Cardiac septum (tissue), 1 donor: ENCODE measurements at places on chromosomes 3 and 15. TPM values are rescaled to one million over a fixed set of nuclear protein-coding genes. Genes with fewer than 3 reads are reported as not detected.

- DNase-seq = no peak
Measured at GRCh38 chr15:33699691-33700447, 268.4 kb upstream of the CHRM5 start.

DNA sequence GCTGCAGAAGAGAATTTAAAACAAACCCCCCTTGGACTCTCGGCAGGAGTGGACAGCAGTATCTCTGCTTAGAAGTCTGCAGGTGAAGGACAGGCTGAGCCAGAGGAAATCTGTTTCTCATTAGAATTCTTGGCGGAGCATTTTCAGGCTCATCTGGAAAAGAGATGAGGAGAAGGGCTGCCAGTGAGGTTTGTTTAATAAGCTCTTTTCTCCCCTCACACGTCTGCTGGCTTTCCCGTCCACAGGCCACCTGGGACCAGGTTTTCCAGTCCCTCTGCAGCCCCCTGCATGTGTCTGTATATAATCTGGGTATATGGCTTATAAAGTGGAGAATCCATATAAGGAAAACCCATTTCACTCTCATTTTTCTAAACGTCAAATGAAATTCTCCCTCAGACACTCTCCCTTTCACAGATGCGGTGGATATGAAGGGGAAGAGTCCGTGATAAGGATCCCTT lies 155.4 kb upstream of the TPM1 start:
- DNase-seq = no peak

DNA sequence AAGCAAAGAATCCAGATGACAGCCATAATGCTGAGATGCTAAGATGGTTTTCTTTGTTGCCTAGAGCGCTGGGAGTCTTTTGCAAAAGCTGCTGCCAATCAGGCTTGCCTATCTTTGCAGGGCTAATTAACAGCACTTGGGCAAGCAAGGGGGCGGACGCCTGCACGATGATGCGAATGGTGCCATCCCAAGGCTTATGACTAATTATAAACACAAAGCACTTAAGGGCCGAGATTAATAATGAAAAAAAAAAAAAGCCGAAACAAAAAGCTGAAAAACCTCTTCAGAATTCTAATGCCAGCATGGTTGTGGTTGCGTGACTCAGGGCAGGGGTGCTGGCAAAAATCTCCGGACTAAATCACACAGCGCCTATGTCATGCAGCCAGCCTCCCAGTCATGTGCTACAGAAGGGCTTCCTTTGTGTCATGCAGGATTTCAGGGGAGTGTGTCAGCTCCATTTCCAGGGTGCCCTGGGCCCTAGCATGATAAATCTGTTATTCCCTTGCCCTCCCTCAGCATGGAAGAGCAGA lies 185.0 kb upstream of the ANKRD28 start:
- DNase-seq = no peak

The ITIH1 gene
- total RNA-seq = 0.35 TPM

DNA sequence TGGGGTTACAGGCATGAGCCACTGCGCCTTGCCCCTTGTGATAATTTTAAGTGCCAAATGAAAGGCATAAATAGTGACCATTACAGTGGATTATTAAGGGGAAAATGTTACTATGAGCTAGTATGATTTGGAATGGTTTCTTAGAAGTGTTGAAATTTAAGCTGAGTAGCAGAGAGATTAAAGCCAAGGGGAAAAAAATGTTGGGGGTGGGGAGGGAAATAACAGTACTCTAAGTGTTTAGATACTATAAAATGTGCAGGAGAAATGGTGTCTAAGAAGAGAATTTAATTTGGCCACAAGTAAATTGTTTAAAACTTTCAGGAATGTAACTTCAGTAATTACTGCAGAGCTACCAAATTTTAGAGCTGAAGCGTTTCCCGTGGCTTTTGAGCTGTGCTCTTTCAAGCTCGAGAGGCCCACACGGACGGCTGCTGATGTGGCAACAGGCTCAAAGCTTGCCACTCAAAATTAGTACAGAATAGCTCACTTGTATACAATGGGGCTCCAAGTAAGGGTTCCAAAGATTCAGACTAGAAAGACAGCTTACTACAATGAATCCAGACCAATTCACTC lies 23.9 kb upstream of the SLC12A8 start:
- DNase-seq = no peak

- DNase-seq = no peak
Measured at GRCh38 chr3:160331127-160331937, 67.7 kb downstream of the IFT80 start.

The MAP1A gene
- total RNA-seq = 182 TPM

DNA sequence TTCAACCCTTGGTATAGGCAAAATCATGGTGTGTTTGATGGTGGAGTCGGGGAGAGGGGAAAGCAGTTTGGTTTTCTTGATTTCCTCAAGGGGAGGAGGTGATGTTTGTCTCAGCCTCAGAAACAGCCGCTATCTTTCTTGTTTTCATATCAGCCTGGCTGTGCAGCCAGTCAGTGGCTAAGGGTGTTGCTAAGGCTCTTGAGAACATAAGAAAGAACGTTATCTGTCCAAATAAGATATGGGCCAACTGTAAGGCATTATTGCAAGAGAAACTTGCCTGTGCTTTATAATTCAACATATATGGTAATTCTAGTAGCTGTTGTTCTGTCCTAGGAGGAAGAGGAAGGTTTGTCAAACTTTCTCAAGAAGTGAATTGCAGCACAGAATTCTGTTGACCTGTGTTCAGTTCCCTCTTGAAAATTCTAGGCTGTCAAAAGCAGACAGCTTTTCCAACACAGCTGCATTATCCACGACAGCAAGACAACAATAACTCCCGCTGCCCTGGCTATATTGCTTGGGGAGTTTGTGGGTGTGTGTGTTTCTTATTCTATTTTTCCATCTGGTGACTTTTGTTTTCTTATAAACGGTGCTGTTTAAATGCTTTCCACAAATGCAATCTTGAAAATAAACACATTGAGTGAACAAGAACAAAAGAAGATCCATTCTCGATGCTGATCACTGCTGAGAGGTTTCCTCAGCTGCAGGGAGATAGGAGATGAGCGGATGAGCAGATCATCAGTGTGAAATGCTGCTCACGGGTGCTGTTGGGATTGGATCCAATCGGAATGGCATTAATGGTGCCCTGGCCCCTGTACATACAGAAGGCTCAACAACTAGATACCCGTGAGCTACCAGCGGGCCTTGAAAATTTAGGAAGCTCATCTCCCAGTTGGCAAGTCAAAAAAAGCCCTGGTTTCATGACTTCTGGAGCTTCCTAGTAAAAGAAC lies 90.8 kb upstream of the TNFAIP8L3 start:
- no peak for DNase-seq

DNA sequence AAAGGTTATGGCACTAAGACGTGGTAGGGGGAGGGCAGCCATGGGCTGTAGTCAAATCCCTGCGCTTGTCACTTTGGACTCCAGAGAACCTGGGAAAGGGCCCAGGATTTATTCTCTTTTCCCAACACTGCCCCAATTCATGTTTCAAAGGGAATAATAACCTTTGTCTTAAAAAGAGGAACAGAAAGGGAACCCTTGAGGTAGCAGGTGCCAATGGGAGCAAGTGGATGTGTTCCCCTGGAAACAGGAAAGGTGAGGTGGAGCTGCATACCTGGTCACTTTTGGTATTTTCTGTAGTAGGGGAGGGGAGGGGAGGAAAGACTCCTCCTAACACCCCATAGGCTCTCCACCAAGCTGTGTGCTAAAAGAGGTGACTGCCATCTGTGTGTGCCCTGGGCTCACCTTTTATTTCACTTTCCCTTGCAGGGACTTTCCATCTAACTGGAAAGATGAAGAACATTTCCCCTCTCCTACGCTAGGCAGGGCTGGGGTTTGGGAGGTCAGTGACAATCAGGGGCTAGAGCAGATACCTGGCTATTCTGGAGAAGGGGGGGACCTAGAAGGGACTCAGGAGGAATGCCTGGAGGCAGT lies 6.1 kb upstream of the CHST14 start:
- DNase-seq = no peak

The ZKSCAN7 gene
- 2.3 TPM for total RNA-seq
